ENCODE measurements at places on chromosomes 7 and 10.

DNA sequence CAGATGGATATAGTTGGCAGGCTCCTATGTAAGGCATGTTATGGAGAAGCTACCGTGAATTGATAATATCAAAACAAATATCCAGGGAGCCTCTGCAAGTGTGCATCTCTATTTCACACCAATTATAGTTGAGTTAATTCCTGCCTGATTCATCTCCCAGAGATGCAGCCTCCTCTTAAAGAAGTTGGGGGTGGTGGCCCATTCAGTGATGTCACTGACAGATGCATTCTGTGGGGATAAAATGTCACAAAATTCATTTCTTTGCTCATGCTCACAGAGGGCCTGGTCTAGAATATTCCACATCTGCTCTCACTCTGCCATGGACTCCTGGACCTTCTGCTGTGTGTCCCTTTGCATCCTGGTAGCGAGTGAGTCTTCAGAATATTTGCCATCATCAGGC is 189.1 kb upstream of the PRSS1 start:
- no peak for DNase-seq

DNA sequence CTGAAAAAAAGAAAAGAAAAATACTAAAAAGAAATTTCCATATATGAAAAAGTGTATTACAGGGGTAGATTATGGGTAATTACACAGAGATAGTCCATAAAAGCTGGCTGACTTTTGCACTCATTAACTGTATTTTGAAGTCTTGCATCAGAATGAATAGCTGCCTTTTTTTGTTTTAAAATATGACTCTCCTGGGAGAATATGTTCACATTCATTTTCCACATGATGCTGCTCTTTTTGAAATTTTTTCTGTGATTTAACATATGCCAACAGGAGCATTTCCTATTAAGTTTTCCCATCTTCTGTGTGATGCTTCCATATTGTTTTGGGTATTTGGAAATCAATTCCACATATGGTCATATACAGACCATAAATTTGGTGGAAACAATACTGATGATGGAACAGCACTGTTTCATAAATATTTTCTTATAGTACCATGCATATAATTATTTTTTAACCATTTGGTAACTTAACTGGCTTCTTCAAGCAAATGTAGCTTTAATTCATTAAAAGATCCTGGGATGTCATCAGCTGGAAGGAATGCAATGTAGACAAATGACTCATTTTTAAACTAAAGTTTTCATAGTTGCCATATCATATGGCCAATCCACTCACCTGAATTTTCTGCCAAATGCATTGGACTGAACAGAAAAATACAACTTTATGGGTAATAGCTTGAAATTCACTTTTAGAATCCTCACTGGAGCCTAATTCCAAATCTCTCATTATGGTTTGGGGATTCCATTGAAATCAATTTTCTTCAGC is 313.9 kb upstream of the GLI3 start:
- DNase-seq, result no peak

- no peak for DNase-seq
These were observed 81.4 kb downstream of the NRBF2 start for GRCh38 chr10:63214571-63214970.

DNA sequence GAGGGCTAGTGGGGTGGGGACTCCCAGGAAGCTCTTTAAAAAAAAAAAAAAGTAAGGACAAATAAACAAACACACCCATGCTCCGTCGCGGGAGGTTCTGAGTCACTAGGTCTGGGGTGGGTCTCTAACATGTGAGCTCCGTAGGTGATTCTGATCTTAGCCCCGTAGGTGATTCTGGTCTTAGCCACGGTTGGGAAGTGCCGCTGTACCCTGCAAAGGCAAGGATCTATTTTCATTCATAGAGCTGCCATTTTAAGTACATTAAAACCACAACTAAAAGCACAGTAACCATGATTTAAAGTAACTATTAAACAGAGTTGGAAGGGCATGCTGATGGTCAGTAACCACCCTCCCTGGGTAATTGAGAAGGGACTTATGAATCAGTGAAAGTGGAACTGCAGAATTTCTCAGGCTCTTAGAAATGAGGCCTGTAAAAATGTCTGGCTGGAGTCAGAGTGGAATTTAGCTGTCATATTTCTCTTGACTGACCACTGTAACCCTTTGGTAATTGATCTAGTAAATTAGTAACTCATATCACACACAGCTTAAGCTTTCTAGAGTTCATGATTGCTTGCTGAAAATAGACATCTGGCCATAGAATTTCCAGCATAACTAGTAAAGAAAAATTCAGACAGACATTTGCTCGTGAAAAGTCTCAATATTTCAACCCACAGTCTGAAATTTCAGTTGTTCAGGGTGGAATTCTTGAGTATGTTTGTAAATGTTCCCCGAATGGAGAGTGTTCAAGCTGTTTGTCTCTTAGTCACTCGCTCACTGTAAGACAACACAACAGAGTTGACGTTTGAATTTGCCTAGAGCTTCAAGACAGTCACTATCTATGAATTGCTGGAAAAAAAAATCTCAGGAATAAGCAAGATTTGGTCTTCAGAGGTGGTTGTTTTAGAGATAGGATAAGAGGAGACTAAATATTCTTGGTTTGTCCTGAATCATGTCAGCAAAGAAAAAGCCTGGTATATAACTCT is 34.2 kb upstream of the TCF7L2 start:
- no peak for DNase-seq

DNA sequence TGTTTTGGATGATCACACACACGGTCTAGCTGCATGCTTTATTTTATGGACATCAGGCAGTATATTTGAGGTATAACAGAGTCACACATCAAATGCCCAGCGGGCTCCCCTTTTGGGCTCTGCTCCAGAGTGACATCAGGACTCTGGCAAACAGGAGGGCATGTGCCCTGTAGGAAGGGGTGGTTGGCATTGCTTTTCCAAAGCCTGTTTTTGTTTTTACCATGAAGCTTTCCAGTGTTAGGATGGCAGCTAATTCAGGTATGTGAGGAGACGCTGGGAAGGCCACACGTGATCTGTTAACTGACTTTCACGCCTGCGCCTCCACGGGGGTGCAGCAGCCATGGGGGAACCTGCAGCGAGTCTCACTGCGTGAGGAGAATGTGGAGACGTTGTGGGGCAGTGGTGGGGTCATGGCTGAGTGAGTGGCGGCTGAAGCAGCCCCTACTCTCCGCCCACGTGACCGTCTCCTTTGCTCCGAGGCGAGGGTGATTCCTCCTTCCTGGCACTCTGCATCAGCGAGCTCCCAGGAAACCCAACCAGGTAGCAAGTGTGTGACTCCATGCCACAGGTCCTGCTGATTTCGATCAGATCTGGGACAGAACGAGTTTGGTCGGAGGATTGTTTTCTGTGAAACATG is 117.7 kb downstream of the ANKRD61 start:
- no peak for DNase-seq

- DNase-seq, result no peak
These were observed 155.9 kb upstream of the EGR2 start for GRCh38 chr10:62972103-62972502.

DNA sequence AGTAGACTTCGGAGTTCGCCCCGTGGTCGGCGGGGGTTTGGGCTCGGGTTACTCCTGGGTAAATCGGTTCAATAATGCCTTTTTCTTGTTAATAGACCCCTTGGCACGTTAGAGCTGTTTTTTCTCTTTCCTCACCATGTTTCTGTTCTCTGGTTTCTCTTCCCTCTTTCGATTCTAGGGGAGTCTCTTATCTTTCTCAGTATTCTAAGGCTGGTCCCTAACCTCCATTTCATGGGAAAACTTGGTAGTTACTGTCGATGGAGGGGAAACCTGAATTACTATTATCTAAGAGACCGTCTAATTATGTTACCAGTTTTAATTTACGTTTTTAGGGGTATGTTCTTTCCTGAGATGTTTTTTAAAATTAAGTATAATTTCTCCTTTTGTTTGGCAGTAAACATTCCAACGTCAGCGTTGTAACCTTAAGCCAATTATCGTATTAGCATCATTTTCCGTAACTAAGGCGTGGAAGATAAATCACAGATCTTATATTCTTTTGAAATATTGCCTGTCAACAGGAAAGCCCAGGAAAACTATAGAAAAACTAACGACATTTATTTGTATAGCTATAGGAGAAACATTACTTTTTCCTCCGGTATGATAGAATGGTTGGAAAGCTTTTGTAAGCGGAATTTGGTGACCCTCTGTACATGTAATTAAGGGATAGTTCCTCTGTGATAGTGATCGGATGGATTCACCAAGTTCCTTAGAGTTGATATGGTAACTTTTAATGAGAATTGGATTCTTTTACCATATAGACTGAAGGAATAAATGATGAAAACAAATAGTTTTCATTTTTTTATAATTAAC is 847 bp downstream of the BTAF1 start:
- DNase-seq, result no peak

- no peak for DNase-seq
These were observed 270.3 kb downstream of the ELFN1 start for GRCh38 chr7:1940402-1940786.

DNA sequence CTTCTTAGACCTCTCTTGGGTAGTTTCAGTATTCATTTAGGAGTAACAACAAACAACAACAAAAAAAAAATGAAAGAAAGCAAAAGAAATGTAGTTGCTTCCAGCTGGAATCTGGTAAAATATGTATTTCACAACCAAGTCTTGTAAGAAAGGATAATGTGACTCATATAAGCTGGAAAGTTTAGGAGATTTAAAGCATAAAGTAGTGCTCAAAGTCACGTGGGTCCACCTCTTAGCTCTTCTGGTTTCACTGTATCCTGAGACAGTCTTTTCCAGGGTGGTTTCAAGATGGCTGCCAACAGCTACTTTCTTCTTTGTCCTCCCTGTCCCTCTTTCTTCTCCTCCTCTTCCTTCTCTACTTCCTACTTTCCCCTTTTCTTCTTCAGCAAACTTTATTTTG is 69.5 kb upstream of the CDK13 start:
- no peak for DNase-seq

DNA sequence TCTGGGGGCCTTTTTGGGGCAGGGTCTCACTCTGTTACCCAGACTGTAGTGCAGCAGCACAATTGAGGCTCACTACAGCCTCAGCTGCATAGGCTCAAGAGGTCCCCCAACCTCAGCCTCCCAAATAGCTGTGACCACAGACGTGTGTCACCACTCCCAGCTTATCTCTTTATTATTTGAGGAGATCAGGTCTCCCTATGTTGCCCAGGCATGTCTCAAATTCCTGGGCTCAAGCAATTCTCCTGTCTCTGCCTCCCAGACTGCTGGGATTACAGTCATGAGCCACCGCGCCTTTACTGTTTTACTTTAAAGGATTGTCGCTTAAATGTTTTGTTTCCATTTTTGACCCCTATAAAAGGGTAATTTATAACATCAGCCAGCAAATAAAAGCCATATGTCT is 502.6 kb upstream of the AUTS2 start:
- DNase-seq, result no peak

GRCh38 chr10:71860243-71861029 is 9.4 kb upstream of the PSAP start:
- no peak for DNase-seq

- DNase-seq, result no peak
These were observed 32.9 kb downstream of the WIPI2 start for GRCh38 chr7:5222841-5223411.

GRCh38 chr10:59563531-59563930 is 146.1 kb downstream of the SLC16A9 start:
- no peak for DNase-seq

- no peak for DNase-seq
These were observed 208.9 kb upstream of the INHBA start for GRCh38 chr7:41911792-41912191.

GRCh38 chr10:59771162-59771807 is 18.0 kb upstream of the MRLN start:
- no peak for DNase-seq

DNA sequence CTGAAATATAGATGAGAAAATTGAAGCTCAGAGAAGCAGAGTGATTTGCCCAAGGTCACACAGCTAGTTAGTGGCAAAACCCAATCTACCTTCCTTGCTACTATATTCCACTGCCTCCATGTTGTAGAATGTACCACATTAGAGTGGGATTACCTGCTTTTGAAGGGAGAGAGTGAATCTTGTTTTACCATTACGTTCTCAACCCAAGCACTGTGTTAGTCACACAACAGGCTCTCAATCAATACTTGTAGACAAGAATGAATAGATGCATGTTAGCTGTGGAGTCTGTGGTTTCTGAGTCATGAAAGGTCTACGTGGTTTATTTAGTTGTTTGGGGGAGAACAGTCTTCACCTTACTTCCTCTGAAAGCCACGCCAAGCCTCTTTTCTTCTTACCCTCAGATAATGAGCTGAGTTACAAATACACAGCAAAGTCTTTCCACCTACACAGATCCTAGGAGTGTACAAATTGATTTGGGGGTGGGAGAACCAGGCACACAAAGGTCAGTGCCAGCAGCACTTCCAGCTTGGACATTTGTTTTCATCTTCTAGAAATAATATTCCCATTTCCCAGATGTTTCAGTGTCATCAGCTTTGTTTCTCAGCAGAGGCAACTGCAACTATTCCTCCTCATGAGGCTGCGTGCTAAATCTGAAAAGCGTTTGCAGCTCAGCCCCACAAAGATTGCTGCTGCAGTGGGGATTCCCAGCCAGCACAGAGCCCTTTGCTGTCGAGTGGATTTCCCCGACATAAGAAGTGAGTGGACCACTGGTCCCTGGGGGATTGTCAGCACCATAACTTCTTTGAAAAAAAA is 71.5 kb upstream of the ADO start:
- no peak for DNase-seq

GRCh38 chr7:31939076-31939475 is 131.1 kb downstream of the PDE1C start:
- no peak for DNase-seq

All from NCI-H1048 (cell line).